ENCODE measurements at places on chromosomes 4 and X. TPM values are rescaled to one million over a fixed set of nuclear protein-coding genes. Genes with fewer than 3 reads are reported as not detected.

Gene REPS2
- polyA plus RNA-seq = 1.3 TPM

Gene GPR143
- polyA plus RNA-seq = 0.20 TPM

Gene HPSE
- polyA plus RNA-seq = 0.54 TPM

Gene CYSLTR1
- 63.8 TPM for polyA plus RNA-seq

Gene AKAP14
- polyA plus RNA-seq = not detected

Gene ERCC6L
- 0.15 TPM for polyA plus RNA-seq

Gene PIGA
- polyA plus RNA-seq = 5.2 TPM

Gene SLC4A4
- polyA plus RNA-seq = not detected

Gene TRAM1L1
- not detected for polyA plus RNA-seq

All from IgD-negative memory B cell (primary cell).